DMS153 (cell line): ENCODE measurements at places on chromosomes 11 and 22.

DNA sequence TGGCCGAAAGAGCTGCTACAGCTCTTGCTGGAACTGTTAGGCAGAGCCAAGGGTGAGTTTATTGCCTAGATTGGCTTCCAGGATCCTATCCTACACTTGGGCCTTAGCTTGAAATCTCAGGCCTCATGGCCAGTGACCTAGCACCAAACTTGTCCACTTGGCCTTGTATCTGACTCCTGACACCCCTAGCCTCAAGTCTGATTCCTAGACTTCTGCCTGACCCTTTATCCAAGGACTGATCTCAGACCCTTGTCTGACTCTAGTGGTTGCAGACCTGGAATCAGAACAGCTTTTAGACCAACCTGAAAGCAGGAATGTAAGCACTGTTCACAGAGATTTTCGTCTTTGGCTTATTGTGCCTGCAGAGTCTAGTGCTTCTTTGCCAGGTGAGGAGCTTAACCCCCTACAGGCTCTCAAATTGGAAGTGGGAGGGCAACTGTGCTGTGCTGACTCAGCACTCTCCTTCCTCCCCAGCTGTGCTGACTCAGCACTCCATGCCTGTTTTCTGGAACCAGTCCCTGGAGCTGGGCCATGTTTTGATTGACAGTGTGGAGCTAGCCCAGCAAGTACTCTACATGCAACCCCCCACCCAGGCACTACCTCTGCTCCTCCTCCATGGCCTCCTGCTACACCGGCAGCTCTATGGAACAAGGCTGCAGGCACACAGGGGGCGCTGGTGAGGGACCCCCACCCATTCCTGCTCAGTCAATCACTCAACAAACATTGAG, 35.1 kb downstream of the RRP8 start:
- DNase-seq, result no peak

- DNase-seq, result no peak
These were observed 39.5 kb downstream of the XRRA1 start for GRCh38 chr11:74909385-74909784.

DNA sequence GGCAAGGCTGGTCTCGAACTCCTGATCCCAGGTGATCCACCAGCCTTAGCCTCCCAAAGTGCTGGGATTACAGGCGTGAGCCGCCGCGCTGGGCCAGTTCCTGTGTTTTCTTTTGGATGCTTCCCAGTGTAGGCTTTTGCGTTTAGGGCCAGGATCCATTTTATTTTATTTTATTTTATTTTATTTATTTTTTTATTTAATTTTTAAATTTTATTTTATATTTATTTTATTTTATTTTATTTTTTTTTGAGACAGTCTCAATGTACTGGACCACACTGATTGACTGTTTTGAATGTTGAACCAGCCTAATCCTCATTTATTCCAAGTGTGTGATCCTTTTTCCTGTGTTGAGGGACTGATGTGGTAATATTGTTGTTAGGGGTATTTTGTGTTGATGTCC, 8.4 kb downstream of the EPS8L2 start:
- no peak for DNase-seq

GRCh38 chr22:50531546-50531961, 1.7 kb upstream of the TYMP start:
- no peak for DNase-seq
